Esophagus squamous epithelium (tissue), 5 donors: ENCODE measurements at places on chromosomes 1 and 21. TPM values are rescaled to one million over a fixed set of nuclear protein-coding genes. Genes with fewer than 3 reads are reported as not detected.

DNA sequence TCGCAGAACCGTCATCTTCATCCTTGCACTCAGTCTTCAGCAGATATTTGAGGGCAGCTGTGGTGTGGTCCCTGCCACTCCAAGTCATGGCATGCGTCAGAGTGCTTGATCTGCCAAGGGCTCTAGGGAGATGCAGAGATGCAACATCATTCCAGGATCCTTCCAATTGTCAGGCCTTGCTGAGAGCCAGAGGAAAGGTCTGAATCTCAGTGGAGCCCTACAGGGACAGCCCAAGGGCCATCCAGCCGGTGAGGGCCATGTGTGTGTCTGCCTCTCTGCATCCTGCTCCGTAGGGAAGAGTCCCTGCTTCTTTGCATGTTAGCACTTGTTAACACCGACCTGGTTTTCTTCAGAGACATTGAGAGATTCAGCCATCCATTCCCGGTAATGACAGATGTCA, 17.6 kb downstream of the MAPKAPK2 start:
- peaks cover 94% of the 10 kb centered on the region for H3K4me1 ChIP-seq
- H3K36me3 ChIP-seq: no peaks in the 10 kb centered on the region
- H3K4me3 ChIP-seq: no peak overlapping the region
- no peaks in the 10 kb centered on the region for H3K27me3 ChIP-seq
- no peak overlapping the region for H3K27ac ChIP-seq
- no peak for DNase-seq

- no peak overlapping the region for H3K27ac ChIP-seq
- H3K27me3 ChIP-seq: peaks cover 4% of the 10 kb centered on the region
- no peak for DNase-seq
- no peaks in the 10 kb centered on the region for H3K4me1 ChIP-seq
- H3K36me3 ChIP-seq: no peaks in the 10 kb centered on the region
- no peak overlapping the region for H3K4me3 ChIP-seq
Measured at GRCh38 chr1:51937112-51937511, 53.4 kb downstream of the RAB3B start.

DNA sequence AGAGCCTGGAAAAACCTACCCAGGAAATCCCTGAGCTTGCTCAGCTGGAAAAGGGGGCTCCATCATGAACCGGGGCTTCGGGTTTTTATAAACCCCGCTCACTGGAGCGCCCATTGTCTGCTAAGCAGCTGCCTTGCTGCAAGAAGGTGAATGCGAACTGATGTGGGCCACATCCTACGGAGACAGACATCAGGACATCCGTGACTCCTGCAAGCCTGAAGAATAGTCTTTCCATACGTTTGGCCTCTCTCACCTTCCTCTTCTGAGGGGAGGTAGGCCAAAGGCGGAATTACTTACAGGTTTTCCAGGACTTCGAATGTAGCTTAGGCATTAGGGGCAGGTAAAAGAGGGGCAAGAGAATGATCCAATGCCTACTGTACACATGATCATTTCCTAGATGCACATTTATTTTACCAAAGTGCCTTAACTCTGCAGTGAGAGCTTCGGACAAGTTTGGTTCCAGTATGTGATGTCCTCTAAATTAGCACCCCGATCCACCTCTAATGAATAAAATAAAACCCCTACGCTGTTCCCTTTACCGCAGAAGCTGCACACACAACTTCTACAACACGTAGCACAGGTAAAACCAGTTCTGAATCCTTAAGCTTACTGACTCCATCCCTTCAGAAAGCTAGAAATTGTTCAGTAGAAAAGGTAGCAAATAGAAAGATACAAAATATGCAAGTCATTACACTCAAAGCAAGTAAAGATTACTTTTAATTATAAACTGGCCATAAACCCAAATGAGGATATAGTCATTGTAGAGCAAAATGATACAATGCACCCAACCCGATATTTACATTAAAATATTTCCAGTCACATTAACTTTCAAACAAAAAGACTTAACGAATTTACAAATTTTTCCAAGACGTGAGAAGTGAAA, 866 bp upstream of the SORT1 start:
- peaks cover 46% of the 10 kb centered on the region for H3K4me1 ChIP-seq
- peak overlapping the region; percentile 75 for H3K4me3 ChIP-seq
- H3K27me3 ChIP-seq: no peaks in the 10 kb centered on the region
- H3K36me3 ChIP-seq: peaks cover 12% of the 10 kb centered on the region

GRCh38 chr21:45600248-45600647, 43.3 kb upstream of the PCBP3 start:
- DNase-seq: no peak
- H3K27me3 ChIP-seq: peaks cover 41% of the 10 kb centered on the region
- H3K27ac ChIP-seq: no peak overlapping the region
- H3K36me3 ChIP-seq: no peaks in the 10 kb centered on the region
- no peaks in the 10 kb centered on the region for H3K4me1 ChIP-seq

DNA sequence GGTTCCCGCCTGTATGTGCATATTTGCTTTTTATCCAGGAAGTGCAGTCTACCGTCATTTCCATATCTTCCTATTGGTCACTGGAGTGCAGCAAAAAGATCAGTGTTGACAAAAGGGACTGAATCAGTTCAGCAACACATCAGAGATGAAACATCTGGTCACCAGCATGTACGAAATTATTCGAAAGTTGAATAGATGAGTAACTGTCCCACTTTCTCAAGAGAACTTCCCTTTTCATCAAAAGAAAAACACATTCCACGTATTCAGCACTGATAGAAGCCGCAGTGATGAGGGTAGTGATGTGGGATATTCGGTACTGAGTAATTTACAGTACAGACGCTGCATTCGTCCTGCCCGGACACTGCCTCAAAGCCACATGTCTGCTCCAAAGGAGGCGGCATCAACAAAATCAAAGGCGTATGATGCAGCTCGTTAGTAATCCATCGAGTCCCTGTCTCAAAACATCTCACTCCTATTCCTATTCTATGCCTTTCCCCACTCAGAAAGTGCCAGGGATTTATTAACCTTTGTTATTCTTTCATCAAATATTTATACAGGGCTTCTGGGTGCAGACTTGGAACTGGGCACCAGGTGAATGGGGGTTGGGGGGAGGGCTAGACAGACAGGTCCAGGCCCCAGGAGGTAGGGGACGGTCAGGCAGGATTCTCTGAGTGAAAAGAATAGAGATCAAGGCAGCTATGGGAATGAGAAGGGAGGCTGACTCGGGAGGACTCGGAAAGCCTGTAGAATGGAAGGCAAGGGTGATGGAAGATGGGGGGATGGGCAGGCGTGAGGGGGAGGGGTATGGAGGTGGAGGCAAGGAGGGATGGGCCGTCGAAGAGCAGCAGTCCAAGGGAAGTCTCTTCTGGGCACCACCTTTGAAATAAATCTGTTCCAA, 79.5 kb upstream of the SLC45A1 start:
- H3K4me3 ChIP-seq: peak overlapping the region; percentile 6
- H3K36me3 ChIP-seq: no peaks in the 10 kb centered on the region
- DNase-seq: no peak

GRCh38 chr21:16020878-16021277, 291.1 kb downstream of the USP25 start:
- no peak overlapping the region for H3K4me3 ChIP-seq
- H3K36me3 ChIP-seq: no peaks in the 10 kb centered on the region

DNA sequence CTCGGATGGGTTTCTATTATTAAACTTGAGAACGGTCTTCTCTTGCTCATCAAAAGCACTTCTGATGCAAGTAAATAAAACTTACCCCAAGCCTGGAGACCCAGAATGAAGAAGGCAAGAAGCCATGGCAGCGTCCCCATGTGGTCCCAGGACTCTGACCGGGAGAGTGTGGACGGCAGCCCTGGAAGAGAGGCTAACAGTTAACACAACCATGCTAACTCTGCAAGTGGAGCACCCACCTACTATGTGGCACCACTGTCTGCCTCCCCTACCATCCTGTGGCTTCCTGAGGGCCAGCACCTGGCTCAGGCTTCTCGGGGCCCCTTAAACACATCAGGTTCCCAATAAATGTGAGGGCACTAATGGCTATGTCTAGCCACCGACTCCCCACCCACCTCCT, 2.2 kb downstream of the PGLYRP3 start:
- H3K36me3 ChIP-seq: no peaks in the 10 kb centered on the region
- H3K27ac ChIP-seq: no peak overlapping the region
- H3K4me3 ChIP-seq: no peak overlapping the region
- H3K4me1 ChIP-seq: no peaks in the 10 kb centered on the region
- H3K27me3 ChIP-seq: peaks cover 4% of the 10 kb centered on the region

DNA sequence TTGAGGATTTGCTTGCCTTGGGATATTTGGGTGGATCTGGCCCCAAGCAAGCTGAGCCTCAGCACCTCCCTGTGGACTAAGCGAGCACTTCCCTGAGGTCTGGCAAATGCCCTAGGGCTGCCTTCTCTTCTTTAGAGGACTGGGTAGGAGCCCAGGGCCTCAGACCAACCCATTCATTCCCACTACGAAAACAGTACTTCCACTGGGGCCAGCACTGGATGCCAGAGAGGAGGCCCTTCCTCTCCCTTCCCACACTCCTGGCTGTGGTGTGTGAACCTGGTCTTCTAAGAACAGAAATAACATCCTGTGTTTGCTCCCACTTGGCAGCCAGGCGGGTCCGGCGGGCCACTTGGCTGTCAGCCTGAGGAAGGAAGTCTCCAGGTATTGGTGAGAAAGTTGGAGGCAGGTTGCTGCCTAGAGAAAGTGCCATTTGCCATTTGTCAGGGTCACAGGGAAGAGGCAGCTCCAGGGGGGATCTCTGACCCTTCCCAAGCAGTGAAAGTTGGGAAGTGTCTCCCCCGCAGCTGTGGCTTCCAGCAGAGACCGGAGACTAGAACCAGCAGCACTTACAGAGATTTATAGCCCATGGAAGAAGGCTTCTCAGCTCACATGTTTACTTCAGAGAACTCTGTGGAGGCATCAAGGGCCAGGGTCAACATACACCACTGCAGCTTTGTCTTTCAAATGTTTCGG, 323.5 kb downstream of the SIPA1L2 start:
- H3K27ac ChIP-seq: peak overlapping the region; percentile 66
- no peak overlapping the region for H3K4me3 ChIP-seq
- no peak for DNase-seq
- peaks cover 76% of the 10 kb centered on the region for H3K4me1 ChIP-seq
- H3K27me3 ChIP-seq: no peaks in the 10 kb centered on the region

DNA sequence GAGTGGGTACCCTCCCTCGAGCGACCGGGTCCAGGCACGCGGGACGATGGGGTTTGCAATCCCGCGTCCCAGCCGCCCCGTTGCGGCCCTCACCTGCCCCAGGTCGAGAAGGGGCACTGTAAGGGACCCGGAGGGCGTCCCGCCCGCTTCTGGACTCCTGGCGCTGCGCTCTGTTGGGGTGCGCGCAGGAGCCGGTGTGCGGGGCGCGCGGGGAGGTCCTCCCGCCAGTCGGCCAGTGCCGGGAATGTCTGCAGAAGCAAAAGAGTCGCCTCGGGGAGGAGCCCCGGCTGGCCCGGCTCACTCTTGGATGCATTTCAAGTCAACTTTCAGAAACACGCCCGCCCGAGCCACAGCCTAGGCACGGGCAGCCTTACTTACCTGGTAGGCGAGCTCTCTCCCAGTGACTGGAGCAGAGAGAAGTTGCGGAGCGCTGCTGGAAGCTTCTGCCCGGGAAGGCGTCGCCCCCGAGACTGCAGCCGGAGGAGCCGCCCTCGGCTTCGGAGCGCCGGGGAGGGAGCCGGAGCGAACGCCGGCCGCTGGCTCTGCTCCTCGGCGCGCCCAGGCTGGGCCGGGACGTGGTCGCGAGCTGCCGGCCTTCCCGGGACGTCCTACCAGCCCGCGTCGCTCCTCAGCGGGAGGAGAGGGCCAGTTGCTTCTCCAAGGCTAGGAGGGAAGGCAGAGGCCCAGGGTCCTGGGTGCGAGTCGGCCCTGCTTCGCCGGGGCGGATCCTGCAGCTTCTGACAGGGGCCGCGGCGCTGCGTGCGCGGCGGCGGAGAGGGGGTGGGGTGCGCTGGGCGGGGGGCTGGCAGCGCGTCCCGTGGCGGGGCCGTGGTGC, at the start of gene LMX1A:
TSS of gene LMX1A (minus strand) at position 739 of the 835 bp plus-strand sequence. CDS start 1,156 bp downstream, outside the sequence.
- H3K4me1 ChIP-seq: peaks cover 28% of the 10 kb centered on the region
- no peaks in the 10 kb centered on the region for H3K36me3 ChIP-seq
- H3K4me3 ChIP-seq: peak within 1 kb of the TSS; percentile 9
- DNase-seq: no peak
- no peak within 1 kb of the TSS for H3K27ac ChIP-seq

DNA sequence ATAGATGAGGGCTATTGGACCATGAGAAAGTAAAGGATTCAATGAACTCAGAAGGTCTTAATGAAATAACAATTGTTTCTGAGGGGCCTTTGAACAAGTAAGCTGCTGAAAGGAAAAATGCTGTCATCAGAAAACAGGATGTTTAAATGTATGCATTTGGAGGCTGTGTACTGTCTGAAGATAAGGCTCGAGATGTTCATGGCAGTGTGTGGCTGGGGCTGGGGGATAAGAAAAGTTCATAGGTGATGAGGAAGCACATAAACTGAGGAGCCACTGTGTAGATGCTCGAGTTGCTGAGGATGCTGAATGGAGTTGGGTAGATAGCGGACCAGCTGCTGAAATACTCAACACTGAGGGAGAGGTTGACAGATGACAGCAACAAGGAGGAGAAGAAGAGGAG, 17.8 kb downstream of the THEM4 start:
- no peaks in the 10 kb centered on the region for H3K36me3 ChIP-seq
- no peak overlapping the region for H3K4me3 ChIP-seq
- H3K27me3 ChIP-seq: no peaks in the 10 kb centered on the region
- H3K4me1 ChIP-seq: no peaks in the 10 kb centered on the region
- DNase-seq: no peak

GRCh38 chr21:35658242-35658641, 402.1 kb downstream of the SETD4 start:
- no peak overlapping the region for H3K27ac ChIP-seq
- H3K4me1 ChIP-seq: no peaks in the 10 kb centered on the region
- no peak for DNase-seq
- H3K36me3 ChIP-seq: no peaks in the 10 kb centered on the region
- no peaks in the 10 kb centered on the region for H3K27me3 ChIP-seq

DNA sequence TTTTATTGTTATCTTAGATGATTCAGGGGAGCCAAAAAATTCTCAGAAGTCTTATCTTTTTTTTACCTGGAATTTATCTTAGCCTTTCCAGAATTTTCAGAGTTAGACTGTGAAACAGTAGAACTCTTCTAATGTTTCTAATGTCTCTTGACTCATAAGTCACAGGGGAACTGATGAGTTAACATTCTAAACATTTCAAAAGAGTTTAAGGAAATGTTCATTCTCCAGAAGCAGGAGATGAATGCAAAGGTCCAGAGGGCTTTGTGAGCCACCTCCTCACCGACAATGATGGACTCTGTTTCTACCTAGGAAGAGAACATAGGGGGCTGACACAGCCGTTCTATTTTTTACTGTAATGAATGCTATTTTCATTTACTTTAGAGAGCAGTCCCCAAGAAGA, 157.5 kb downstream of the BRINP2 start:
- no peaks in the 10 kb centered on the region for H3K36me3 ChIP-seq
- H3K27ac ChIP-seq: no peak overlapping the region
- no peaks in the 10 kb centered on the region for H3K27me3 ChIP-seq

DNA sequence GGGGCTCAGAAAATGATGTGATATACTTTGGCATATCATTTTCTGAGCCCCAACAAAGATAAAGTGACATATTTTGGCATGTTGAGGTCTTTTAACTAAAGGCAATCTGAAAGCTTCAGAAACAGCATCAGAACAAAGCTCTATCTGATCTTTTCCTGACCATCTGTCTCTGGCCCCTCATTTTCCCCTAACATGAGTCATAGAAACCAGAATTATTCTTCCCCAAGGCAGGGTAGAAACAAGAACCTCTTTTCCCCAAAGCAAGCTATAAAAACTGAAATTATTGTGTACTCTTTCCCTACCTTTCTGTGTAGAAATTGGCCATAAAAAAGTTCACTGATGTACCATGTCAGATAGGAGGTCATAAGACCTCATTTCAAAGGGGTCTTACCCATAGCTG, 48.7 kb upstream of the PLA2G4A start:
- no peaks in the 10 kb centered on the region for H3K4me1 ChIP-seq
- no peaks in the 10 kb centered on the region for H3K36me3 ChIP-seq
- no peak for DNase-seq

MROH9 gene
- total RNA-seq: not detected

PAX7 gene
- total RNA-seq: not detected

SH3BGRL3 gene
- total RNA-seq: 77.7 TPM

ZNF326 gene
- 12.6 TPM for total RNA-seq

KCNH1 gene
- not detected for total RNA-seq
